ENCODE measurements at places on chromosomes 3 and 15.

GRCh38 chr3:52387481-52387880 lies 57.4 kb downstream of the SEMA3G start:
- no peak for DNase-seq

DNA sequence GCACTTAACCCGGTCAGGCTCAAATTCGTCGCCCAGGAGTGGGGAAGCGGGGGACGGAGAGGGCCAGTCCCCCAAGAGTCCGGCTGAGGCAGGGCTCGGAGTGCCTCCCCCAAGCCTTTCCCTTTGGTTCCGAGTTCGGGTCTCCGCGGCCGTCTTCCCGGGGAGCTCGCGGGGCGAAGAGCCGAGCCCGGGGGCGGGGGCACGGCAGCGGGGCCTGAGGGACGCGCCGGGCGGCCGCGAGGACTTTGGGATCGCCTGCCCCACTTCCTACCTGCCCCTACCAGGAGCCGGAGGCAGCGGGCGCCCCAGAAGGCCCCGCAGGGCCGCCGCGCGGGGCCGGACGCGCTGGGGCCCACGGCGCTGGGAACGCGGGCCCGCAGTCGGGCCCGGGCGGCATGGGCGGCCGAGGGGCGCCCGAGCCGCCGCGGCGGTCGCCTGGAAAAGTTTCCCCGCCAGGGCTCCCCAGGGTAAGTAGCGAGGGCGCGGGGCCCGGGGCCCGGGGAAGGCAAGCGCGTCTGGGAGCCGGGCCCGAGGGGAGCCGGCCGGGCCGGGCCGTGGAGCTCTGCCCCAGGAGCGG lies 2.8 kb downstream of the FURIN start:
- DNase-seq: peak; percentile 74

DNA sequence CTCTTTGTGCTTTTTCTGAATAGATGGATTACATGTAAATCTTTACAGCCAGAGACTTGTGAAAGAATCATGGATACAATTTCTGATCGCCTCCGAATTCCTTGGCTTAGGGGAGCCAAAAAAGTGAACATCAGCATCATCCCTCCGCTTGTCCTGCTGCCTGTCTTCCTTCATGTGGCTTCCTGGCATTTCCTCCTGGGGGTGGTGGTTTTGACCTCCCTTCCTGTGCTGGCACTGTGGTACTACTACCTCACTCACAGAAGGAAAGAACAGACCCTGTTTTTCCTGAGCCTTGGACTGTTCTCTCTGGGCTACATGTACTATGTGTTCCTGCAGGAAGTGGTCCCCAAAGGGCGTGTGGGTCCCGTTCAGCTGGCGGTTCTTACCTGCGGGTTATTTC lies 5.9 kb downstream of the ZDHHC23 start:
- no peak for DNase-seq

DNA sequence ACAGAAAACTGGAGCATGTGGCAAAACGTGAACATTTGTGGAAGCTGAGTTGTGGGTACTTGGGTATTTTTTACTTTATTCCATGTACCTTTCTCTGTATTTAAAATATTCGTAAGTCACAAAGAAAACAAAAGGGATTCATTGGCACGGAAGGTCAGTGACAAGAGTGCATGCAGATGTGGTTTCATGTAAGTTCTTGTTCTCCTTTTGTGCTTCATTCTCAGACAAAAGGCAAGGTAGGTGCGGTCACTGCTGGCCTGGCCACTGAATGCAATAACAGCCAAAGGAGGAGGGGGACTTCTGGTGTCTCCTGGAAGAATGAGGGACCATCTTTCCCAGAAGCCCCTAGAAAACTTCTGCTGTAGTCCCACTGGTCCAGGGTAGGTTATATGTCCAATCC lies 200.0 kb upstream of the TOPAZ1 start:
- no peak for DNase-seq

- DNase-seq: peak; percentile 72
Observed at GRCh38 chr3:46612324-46612723, at the start of gene FAM240A. FAM240A (plus strand) TSS chr3:46612525; CDS start chr3:46612684, 159 bp downstream.

GRCh38 chr3:171614318-171614921 lies 154.2 kb upstream of the TNIK start:
- peak; percentile 85 for DNase-seq
